ENCODE measurements at places on chromosomes 4 and X.

DNA sequence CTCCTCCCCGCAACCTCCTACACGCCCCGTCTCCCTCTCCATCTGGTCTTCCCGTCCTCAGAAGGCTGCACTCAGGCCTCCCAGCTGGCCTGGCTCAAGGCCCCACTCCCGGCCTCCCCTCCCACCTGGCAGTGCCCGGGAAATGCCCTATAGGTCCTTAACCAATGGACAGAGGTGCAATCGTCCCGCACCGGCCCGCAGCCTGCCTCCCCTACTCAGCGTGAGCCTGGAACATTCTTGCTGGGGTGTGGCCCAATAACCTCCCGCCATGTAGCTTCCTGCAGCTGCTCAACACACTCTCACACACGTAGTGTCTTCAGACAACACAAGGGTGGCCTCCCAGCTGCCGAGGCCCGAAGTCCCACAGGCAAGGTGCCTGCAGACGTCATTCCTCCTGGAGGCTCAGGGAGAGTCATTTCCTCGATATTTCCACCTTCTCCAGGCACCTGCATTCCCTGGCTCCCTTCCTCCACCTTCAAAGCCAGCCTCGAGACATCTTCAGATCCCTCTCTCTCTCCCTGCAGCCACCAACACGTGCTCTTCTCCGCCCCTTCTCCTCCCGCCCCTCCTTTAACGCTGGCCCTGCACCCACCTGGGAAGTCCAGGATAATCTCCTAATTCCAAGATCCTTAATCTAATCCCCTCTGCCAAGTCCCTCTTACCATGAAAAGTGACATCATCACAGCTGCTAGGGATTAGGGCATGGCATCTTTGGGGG, 56.2 kb downstream of the ADRA2C start:
- DNase-seq = no peak

DNA sequence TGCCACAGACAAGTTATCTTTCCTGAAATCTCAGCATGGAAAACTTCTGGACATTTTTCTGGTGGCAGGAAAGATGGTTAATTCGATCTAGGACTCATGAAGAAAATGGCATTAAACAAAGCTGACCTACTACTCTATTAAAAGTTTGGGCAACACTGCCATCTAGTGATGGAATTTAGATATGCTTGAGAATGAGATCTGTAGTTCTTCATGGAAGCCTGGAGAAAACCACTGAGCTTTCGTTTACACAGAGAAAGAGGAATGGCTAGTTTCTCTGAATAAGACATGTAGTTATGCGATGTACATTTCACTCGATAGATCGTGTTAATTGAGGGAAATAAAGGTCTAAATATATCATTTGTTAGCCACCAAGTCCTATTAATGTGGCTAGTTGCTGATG, 51.7 kb upstream of the CHRDL1 start:
- no peak for DNase-seq

DNA sequence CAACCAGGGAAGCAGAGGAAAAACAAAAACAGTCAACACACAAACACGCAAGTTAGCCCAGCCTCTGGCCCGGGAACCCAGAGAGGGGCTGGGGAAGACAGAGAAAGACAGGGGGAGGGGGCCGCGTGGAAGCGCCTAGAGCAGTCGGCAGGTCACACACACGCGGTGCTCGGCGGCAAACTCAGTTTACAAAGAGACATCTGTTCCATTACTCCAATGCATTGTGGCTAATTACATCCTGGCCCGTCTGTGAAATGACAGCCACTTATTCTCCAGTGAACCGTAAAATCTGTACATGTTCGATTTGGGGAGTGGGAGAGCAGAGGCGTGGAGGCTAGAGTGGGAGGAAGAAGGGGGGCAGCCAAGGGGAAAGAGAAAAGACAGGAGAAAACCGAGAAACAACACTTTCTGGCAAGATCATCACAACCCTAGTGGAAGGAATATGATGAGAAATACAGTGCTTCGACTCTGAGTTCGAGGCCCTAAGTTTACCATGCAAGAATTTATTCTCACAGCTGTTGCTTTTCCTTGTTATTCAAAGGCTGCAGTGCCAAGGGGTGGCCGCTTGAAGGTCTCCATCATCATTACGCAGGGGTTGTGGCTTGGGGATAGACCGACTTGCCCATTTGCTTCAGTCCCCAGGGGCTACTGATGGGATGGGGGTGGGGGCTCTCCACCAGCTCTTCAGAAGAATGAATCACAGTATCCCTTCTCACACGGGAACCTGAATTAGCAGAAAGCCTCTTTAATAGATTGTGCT, 167.7 kb downstream of the MGST2 start:
- DNase-seq = no peak

GRCh38 chr4:156830351-156830750, 141.2 kb downstream of the PDGFC start:
- no peak for DNase-seq

- DNase-seq = no peak
Observed at GRCh38 chrX:440636-441035, 53.9 kb upstream of the PPP2R3B start.

GRCh38 chrX:24643116-24643515, 4.0 kb downstream of the PCYT1B start:
- DNase-seq = no peak

- no peak for DNase-seq
Observed at GRCh38 chrX:110341189-110342035, 17.2 kb upstream of the RTL9 start.

Measured in posterior cingulate gyrus (tissue), 11 donors.